HT-29 (cell line): ENCODE measurements at places on chromosomes 1 and 21. TPM values are rescaled to one million over a fixed set of nuclear protein-coding genes. Genes with fewer than 3 reads are reported as not detected.

DNA sequence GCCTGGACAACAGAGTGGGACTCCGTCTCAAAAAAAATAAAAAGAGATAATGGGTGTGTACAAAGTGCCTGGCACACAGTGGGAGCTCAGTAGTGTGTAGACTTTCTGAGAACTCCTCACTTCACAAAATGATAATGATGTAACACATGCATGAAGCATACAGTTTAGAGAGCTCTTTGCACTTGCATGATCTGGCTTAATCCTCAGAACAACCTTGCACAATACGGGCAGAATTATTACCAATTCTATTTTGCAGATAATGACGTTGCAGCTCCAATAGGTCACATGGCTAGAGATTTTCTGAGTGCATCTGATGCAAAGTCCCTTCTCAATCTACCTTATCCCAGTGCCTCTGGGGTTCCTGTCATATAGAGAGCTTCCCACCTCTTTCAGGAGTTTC lies 71.4 kb downstream of the CD247 start:
- DNase-seq = no peak

- DNase-seq = no peak
Observed at GRCh38 chr1:19785660-19786059, 14.1 kb downstream of the TMCO4 start.

- DNase-seq = no peak
Observed at GRCh38 chr1:101460739-101461138, 223.9 kb downstream of the S1PR1 start.

DNA sequence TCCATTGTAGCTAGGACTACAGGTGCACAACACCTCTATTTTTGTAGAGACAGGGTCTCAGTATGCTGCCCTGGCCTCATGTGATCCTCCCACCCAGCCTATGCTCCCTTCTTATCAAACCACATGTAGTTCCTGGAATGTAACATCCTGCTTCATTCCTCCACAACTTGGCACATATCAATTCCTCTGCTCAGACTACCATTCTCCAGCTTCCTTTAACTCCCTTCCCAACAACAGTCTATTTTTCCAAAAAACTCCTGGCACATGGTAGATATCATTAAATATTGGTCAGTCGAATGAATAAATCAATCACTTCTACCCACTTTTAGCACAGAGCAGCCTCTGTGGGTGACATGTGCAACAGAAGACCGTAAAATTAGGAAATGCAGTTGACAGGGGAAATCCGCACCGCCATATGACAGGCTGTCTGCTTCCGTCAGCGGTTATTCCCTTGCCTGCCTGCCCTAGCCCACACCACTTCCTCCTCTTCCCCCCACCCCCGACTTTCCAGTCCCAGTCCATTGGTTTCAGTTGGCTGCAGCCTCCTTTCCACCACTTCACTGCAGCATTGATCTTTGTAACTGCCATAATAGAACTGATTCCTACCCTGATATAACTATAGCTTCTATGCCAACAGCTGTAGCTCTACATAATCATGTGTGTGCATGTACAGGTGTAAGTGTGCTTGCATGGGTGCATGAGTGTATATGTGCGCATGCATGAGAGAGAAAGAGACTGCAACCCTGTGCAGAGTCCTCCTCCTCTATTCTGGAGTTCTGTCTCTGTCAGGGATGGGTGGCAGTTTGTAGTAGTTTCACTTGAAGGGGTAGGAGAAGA lies 6.8 kb upstream of the AKR1A1 start:
- no peak for DNase-seq

DNA sequence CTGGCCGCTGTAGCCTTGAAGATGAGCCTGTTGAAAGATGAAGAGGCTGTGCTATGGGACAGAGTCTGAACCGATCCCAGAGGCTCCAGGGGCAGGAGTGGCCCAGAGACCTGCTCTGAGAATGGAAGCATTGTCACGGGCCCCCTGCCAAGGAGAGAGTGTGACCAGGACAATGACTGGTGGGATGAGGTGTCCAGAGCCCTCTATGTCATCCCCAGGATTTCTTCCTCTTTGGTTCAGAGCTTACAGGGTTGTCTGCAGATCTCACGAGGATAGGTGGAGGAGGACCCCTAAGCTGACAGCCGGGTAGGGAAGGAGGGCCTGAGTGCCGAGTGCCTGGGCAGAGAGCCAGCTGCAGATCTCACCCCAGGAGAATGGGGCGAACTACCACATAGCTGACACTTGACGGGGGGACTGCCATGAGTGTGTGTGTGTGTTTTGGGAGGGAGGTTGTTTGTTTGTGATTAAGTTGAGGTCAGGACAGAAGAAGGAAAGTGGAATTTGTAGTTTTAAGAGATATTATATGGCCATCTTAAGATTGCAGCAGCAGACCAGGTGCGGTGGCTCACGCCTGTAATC lies 25.4 kb downstream of the PIK3CD start:
- no peak for DNase-seq

DNA sequence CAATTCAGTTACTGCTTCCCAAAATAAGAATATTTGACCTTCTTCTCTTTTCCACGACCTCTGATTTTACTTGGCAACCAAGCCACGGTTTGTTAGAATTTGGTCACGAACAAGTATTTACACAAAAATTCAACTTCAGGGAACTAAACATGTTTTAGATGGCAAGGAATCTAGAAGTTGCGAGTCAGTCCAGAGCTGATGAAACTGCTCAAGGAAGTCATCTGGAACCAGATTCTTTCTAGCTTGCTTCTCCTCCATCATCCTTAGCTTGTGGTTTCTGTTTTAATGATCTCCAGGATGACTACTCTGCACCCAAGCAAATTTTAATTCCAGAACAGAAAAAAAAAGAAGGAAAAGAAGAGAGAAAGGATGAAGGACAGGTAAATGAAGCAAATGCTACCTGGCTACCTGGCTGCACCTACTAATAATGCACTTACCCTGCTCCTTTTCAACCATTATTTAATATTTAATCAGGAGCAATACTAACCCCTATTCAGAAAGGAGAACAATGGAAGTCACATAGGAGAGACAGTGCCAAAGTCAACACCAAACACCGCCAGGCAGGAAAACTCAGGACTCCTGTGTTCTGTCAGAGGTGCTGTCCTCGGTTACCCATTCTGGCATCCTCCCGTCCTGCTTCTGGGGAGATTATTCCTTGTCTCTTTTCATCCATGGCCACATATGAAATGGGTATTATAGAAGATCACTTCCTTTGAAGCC lies 54.2 kb upstream of the RGS7 start:
- DNase-seq = no peak

GRCh38 chr1:208997726-208998312 lies 585.7 kb upstream of the CAMK1G start:
- no peak for DNase-seq

- peak; percentile 82 for DNase-seq
Observed at GRCh38 chr21:41777951-41778815, 11.3 kb upstream of the RIPK4 start.

GRCh38 chr1:199508653-199509052 lies 518.9 kb upstream of the NR5A2 start:
- no peak for DNase-seq

GRCh38 chr1:183993132-183993531 lies 44.4 kb downstream of the COLGALT2 start:
- no peak for DNase-seq

DNA sequence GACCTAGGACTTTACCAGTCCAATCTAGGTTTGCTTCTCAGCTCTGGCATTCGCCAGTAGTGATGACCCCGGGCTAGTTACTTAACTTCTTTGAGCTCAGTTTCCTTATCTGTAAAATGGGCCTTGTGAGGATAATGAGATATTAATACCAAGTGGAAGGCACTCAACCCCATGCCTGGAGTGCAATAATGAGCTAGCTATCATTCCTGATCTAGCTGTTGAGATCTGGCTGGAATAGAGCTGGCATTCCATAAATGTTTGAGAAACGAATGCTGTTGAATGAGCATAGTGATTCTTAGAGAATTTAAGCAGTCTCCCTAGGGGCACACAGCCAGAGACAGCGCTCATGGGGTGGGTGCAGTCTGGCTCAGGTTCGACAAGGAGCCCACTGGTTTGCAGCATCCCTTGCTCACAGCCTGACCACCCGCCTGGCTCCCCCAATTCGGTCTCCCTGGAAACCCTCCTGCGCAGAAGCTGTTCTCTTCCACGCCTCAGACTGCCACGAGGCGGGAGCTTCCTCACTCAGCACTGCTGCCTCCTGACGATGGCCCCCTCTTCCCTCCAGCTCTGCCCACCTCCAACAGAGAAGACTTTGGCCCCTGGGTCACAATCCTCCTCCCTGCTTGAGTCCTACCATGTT lies 32.5 kb downstream of the DHCR24 start:
- DNase-seq = no peak

GRCh38 chr21:34510148-34511142 lies 1.6 kb downstream of the KCNE1 start:
- DNase-seq = peak; percentile 70

DNA sequence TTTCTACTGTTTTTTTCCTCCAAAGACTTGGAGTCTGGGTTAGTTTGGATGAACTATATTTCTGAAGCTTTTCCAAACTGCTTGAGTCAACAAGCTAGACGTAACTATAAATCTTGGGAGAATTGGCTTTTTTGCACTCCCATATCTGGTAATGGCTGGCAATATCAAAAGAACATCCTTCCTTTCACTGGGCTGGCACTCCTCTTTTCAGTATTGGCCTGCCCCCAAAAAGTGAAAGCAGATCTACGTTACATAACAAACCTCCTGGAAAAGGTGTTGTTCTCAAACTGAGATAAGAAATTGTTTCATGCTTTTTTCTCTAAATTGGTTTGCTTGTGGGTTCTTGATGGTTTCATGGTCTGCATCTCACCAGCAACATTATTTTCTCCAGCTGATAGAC lies 499.3 kb downstream of the NEGR1 start:
- no peak for DNase-seq

DNA sequence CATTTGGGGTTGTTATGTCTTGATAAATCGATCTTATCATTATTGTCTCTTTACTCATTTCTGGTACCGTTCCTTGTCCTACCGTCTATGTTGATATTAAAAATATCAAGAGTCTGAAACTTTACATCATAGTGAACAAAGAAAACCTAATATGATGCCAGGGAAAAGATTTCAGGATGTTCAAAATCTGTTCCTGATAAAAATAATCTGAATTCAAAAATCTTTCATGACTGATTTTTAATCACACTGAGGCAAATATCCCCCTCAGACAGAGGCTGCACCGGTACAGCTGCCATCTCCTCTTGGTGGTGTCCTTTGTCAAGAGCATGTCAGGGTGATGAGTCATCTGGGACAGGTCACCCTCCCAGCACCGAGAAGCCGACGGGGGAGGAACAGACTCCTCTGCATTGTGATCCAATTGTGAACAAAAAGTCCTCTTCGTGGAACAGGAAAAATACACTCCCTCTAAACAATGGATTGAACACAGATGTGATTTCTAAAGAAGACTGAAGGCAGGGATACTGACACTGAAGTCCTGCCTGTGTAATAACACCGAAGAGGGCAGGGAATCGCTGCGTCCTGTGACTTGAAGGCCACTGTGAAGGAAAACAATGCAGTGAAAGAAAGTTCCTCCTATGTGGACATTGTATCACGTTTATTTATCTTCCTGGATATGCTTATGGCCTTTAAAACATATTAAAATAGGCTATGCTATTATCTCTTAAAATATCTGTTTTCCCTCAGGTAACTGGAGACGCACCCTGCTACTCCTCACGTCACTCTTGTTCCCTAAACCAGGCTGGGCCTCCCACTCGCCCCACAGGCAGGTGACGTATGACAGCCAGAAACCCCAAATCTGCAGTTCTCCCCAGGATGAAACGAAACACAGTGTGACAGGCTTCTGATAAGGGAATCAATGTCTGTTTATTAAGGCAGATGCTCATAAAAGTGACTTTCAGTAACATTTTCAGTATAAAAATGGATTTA lies 4.3 kb upstream of the SPATC1L start:
- peak; percentile 29 for DNase-seq

DNA sequence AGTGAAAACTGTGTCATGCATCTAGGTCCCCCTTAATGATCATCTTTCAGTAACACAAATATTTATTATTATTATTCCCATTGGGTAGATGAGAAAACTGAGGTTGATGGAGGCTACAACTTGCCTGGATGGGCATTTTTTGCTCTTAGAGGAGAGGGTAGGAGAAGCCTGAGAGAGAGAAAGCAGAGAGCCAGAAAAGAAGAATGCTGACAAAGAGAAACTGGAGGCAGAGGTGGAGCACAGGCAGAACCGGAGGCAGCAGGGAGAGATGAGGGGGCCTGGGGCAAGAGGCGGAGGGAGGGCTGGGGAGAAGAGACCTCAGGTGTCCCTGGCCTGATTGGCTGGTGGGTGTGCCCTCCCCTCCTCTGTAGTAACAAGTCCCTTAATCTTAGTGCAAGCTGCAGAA lies 4.1 kb downstream of the BLACAT1 start:
- DNase-seq = no peak

- no peak for DNase-seq
Observed at GRCh38 chr1:107877092-107877491, 87.9 kb downstream of the VAV3 start.

- no peak for DNase-seq
Observed at GRCh38 chr1:17199267-17200044, 5.5 kb upstream of the PADI1 start.

DNA sequence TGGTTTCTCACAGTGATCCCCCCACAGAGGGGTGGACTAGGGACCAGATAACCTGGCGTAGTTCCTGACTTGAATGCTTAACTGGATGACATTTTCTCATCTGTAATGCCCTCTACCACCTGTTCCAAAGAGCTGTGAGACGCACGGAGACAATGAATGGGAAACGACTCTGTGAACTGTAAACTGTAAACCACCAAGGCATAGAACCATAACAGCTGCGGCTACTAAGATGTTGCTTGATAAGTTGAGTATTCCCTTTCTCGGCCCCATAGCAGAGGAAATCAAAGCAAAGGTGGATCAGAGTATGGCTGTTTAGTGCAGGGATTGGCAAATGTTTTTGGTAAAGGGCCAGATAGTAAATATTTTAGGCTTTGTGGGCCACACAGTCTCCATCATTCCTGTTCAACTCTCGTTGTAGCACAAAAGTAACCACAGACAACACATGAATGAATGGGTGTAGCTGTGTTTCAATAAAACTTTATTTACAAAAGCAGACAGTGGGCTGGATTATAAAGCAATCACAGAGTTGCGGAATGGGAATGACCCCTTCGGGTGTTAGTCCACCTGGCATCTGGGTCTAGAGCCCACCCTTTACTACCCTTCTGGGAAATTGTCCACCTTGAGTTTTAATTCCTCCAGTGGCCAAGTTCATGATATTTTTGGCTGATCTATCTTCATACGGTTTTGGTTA lies 315.2 kb downstream of the RPS6KC1 start:
- no peak for DNase-seq

GRCh38 chr1:238469146-238469631 lies 578.5 kb upstream of the ZP4 start:
- DNase-seq = no peak

- DNase-seq = no peak
Observed at GRCh38 chr1:179917601-179918429, 35.7 kb downstream of the TOR1AIP1 start.

The PTGER3 gene
- not detected in 2 replicates for total RNA-seq

The ASPM gene
- 23.0 and 23.5 TPM in 2 replicates for total RNA-seq

The MXRA8 gene
- not detected in 2 replicates for total RNA-seq

The FAM72B gene
- total RNA-seq = 1.0 and 1.7 TPM in 2 replicates

The STK40 gene
- 21.0 and 26.2 TPM in 2 replicates for total RNA-seq

The TNFRSF1B gene
- total RNA-seq = 0.08 TPM in 1 of 2 replicates, not detected in the other

The SAMSN1 gene
- total RNA-seq = 0.08 TPM in 1 of 2 replicates, not detected in the other

The PIP5K1A gene
- 23.6 and 31.2 TPM in 2 replicates for total RNA-seq

The DIRAS3 gene
- not detected in 2 replicates for total RNA-seq

The HNRNPR gene
- total RNA-seq = 101 and 130 TPM in 2 replicates

The ZBTB8B gene
- not detected in 2 replicates for total RNA-seq

The HMGCL gene
- total RNA-seq = 37.4 and 38.2 TPM in 2 replicates

The DYNLT5 gene
- total RNA-seq = not detected in 2 replicates

The C1orf87 gene
- not detected in 2 replicates for total RNA-seq

The PDZK1IP1 gene
- total RNA-seq = 32.9 and 38.0 TPM in 2 replicates

The SLC44A5 gene
- 2.8 and 3.3 TPM in 2 replicates for total RNA-seq

The NBPF11 gene
- total RNA-seq = 3.5 and 3.7 TPM in 2 replicates
